ENCODE measurements at places on chromosomes 6 and 20.

GRCh38 chr6:112235956-112236355, 18.4 kb downstream of the LAMA4 start:
- no peak for DNase-seq

DNA sequence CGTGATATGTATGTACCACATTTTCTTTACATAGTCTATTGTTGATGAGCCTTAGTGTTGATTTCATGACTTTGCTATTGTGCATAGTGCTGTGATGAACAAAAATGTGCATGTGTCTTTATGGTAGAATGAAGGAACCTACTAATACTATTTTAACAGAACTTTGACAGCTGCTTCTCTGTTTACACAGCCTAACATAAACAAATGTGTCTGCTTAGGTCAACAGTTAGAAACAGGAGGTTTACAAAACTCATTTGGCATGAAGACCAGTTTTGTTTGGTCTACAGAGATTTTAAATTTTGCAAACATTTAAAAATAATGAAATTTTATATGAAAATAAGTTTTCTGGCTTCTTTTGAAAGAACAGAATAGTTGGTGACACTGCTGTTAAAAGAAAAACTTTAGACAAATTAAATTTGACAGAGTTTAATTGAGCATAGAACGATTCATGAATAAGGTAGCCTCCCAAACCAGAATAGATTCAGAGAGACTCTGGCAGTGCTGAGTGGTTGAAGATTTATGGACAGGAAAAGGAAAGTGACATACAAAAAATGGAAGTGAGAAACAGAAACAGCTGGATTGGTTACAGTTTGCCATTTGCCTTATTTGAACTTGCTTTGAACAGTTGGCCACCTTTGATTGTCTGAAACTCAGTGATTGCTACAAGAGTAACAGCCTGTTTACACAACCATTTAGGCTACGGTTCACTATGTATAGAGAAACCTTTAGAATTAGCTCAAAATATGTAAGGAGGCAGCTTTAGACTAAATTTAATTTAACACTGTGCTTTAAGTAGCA, 715.8 kb upstream of the HS3ST5 start:
- DNase-seq, result no peak

DNA sequence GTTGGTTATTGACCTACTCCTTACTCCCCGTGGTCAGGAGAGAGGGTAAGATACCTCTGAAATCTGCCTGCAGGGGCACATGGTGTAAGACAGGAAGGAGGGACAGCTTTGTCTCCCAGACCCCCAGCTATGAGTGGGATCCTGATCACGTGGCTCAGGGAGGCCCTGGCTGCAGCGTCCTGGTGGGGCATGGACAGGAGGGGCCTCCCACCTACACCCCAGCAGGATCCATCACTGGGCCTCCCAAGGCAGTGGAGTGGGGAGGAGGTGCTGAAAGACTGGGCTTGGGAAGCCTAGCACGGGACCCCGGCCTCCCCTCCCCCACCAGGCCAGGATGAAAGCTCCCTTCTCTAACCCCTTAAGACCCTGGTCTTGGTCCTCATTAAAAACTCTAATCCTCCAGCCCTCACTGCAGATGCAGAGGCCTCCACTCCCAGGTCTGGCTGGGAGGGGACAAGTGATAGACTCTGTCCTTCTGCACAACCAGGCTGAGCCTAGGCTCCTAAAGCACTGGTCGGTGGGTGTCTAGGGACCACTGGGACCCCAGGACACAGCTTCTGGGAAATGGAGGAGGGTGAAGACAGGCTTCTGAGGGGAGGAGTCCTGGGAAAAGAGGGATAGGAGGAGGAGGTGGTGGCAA, 29.6 kb upstream of the VEGFA start:
- DNase-seq, result no peak

DNA sequence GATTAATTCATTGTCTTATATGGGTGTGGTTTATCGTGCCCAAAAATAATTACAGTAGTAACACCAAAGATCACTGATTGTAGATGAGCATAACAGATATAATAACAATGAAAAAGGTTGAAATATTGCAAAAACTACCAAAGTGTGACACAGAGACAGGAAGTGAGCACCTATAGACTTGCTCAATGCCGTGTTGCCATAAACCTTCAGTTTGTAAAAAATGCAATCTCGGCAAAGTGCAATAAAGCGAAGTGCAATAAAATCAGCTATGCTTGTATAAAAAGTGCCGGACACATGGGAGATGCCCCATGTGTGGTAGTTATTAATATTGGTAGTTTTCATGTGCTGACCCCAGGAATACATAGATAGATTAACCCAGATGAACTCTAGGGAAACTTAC, 192.6 kb downstream of the NRN1 start:
- no peak for DNase-seq

GRCh38 chr6:154343473-154344308, 12.9 kb downstream of the IPCEF1 start:
- no peak for DNase-seq

GRCh38 chr20:63873477-63873971, 8.5 kb downstream of the TPD52L2 start:
- peak; percentile 84 for DNase-seq

- no peak for DNase-seq
Observed at GRCh38 chr20:33431797-33432381, 11.7 kb downstream of the SNTA1 start.

DNA sequence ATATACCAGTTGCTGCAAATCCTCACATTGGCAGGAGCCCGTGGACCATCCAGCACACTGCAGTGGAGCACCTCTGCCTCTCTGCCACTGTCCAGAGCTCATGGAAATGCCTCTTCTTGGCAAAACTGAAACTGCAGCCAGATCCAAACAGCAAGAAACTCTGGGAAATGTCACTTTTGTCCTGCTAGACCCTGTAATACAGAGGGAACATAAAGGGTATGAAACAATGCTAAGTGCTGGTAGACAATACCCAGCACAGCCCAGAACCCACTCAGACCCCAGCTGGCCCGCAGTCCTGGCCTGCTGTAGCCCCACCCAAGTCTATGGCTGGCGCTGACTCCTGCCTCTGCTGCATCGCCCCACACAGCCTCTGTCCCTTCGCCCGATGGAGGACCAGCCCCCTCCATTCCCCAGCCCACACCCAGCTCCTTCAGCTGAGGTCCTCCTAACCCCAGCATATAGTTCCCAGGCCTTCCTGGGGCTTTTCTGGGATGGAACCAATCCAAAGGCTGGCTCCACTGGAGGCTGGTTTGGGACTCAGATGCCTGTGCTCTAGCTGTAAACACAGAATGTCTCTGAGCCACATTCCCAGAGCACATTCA, 242.5 kb downstream of the LRFN2 start:
- DNase-seq, result no peak

DNA sequence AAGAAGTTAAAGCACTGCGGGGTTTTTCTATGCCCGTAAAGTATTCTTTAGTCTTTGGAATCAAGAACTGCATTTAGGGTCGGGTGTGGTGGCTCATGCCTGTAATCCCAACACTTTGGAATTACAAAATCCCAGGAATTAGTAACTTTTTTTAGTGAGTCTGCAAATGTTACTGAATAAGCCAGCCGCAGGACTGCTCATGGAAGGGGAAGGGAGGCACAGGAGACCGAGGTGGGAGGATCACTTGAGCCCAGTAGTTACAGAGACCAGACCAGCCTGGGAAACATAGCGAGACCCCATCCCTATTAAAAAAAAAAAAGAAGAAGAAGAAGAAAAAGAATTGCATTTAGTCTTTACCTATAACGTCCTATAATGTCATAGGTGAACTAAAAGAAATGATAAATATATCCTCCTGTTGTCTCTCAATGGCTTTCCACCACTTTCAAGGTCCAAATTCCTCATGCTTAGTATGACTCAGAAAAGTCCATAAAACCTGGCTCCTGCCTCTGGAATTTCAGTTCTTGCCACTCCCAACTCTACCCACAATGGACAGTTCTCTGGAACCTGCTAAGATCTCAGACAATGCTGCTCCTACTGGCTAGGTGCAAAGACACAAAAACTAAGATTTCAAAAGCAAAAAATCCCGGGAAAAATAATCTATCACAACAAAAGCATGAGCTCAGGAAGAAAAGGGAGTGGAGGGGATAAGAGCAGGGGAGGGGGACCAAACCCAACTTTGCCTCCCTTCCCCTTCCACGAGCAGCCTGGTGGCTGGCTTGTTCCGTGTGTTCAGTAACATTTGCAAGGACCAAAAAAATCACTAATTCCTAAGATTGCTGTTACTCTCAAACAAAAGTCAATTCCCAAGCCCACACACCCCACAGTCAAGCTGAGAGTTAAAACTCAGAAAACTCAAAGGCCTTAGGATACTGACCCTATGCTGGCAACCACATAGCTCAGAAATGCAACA, 39.0 kb downstream of the B4GALT5 start:
- peak; percentile 92 for DNase-seq

GRCh38 chr6:55980627-55981211, 105.3 kb upstream of the BMP5 start:
- no peak for DNase-seq

DNA sequence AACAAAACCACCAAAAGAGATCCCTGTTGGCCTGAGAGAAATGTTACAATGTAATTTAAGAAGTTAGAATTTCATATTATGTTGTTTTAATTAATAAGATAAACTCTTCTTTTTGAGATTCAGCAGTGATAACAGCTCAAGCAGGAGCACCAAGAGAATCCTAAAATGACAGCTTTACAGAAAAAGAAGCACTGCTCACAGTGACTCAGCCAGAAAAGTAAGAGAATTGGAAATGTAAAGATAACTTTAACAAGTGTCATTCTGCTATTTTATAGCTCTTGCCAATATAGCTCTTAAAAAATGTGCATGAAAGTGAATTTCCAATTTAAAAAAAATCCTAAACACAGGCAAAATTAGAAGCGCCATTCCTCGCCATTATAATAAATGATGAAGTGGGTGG, 111.3 kb downstream of the UBE3D start:
- DNase-seq, result no peak

DNA sequence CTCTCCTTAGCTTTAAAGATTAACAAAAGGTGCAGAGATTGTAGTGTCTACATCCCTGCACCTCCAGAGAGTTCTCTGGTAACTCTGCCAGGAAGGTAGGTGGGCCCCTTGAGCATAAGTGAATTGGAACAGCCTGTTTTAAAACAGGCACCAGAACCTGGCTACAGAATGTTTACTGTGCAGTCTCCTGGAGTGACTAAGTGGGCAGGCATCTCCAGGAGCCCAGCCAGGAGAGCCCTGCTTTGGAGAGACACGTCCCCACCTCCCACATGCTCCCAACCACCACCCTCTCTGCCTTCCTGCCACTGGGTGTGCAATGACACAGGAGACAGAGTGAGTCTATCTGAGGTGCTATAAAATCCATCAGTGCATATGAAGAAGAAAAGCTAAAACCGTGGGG, 110.3 kb upstream of the EYA4 start:
- DNase-seq, result peak; percentile 37

GRCh38 chr6:38320358-38320757, 319.4 kb downstream of the BTBD9 start:
- no peak for DNase-seq

DNA sequence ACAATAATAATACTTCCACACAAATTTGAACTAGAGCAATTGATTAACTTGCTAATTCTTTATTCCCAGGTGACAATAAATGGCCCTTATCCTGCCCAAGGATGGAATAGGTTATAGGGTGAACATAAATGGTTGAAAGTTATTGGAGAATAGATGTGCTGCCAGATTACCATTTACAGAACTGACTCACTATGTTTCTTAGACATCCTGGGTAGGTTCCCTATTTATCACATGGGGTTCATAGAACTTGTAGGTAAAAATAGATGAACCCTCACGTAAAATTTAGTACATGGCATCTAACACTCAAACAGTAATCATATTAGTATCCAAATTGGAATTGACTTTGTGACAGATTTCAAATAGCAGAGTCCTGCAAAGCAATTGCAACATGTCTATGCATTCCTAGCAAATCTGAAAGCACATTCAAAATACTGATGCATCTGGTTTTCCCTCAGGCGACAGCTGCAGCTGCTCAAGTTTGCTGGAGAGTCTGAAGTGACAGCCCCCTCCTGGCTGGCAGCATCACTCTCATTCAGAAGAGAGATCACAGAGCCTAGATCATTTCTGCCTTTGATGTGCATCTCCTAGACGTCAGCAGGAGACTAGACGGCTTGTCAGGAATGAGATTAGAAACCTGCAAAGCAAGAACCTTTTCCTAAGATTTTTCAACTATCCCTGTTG, 80.2 kb upstream of the RNF217 start:
- DNase-seq, result no peak

- no peak for DNase-seq
Observed at GRCh38 chr6:33761922-33762629, 15.4 kb upstream of the IP6K3 start.

DNA sequence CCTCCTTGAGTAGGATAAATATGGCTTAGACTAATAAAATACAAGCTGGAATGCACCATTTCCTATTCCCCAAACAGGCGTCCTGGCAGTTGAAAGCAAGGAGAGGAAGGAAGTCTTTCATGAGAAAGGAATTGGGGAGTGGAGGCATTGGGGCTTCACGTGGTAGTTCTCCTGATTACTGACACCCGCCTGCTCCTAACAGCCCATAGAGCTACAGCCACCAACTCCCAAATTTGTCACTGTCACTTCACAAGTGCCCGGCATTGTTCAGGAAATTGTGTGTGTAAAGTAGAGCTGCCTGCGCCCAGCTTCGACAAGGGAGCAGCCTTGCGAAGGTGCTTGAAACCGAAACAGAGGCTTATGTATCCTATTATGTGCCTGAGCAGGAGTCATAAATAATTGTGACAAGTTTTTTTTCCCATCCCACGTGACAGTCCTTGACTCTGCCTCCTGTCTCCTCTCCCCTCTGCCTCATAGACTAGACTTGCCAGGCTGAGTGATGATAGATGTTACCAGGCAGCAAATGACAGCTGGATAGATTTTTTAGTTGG, 301.7 kb upstream of the ZFP64 start:
- peak; percentile 46 for DNase-seq

- DNase-seq, result no peak
Observed at GRCh38 chr6:135905604-135906300, 54.3 kb downstream of the PDE7B start.

- peak; percentile 14 for DNase-seq
Observed at GRCh38 chr6:162907876-162908481, 180.2 kb downstream of the PACRG start.

- no peak for DNase-seq
Observed at GRCh38 chr6:6533176-6533575, 55.3 kb upstream of the LY86 start.

- DNase-seq, result no peak
Observed at GRCh38 chr6:166559211-166559610, 27.3 kb downstream of the RAMACL start.

DNA sequence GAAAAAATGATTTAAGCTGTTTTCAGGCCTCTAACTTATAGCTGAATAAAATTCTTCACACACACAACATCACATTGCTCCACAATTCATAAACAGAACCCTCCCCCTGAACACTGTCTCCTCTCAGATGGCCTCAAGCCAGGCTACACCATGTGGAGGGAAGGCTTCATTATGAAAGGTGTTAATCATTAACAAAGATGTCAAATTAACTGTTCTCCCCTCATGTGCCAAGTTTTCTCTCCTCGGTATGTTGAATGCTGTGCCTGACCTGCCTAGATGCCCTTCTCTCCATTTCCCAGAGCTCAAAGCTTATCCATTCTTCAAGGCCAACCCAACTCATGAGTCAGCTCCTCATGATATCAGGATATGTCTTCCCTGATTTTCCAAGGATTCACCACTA, 210.4 kb downstream of the GMDS start:
- no peak for DNase-seq
